ENCODE measurements at places on chromosomes 3 and 15. TPM values are rescaled to one million over a fixed set of nuclear protein-coding genes. Genes with fewer than 3 reads are reported as not detected.

DNA sequence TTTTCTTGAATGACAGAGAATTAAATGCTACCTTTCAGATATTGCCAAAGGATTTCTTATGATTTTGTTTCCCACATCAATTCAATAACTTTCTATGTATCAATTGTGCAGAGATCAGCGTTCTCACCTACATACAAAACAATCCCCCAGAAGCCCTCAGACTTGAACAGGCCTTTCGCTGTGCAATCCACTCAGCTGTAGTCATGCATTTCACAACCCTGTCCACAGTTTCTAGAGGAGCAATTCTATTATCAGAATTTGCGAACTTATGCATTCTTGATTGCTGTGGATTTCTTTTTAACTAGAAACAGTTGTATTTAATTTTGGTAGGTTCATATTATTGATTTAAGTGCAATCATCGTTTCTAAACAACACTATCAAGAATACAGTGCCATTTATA, 13.7 kb upstream of the ALCAM start:
- DNase-seq, result no peak

The A4GNT gene
- total RNA-seq, result not detected

DNA sequence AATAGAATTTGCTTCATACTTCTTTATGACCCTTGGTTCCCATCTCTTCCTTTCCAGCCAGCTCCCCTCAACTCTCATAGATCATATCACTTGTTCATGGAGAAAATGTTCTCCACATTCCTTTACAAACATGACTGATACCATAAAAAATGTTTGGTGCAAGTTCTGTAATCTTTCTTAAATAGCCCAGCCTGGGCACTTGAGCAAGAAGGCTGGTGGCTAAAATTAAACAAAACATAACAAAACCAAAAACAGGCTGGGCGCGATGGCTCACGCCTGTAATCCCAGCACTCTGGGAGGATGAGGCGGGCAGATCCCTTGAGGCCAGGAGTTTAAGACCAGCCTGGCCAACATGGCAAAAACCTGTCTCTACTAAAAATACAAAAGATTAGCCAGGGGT, 8.9 kb upstream of the POLR2M start:
- DNase-seq, result no peak

DNA sequence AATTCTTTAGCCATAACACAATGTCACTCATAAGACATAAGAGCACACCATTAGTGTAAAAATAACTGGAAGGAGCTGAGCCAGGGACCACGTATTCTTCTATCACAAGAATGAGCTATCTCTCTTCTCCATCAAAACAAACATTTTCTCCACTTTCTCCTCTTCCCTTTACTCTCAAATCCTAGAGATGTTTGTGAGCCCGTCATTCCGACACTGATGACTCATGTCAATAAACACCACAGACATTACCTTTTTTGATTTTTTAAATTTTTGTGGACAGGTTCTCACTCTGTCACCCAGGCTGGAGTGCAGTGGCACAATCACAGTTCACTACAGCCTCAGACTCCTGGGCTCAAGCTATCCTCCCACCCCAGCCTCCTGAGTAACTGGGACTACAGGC, 86.6 kb downstream of the MEX3B start:
- DNase-seq, result no peak

The PRTG gene
- total RNA-seq, result 0.67 TPM

The TAGLN3 gene
- not detected for total RNA-seq

The FGD5 gene
- 15.2 TPM for total RNA-seq

The FBXO40 gene
- 207 TPM for total RNA-seq

Data from Right ventricle myocardium superior (tissue), 1 donor.